ENCODE measurements at places on chromosomes 11 and 22.

GRCh38 chr11:125072218-125072960, 9.3 kb downstream of the SLC37A2 start:
- DNase-seq = no peak

DNA sequence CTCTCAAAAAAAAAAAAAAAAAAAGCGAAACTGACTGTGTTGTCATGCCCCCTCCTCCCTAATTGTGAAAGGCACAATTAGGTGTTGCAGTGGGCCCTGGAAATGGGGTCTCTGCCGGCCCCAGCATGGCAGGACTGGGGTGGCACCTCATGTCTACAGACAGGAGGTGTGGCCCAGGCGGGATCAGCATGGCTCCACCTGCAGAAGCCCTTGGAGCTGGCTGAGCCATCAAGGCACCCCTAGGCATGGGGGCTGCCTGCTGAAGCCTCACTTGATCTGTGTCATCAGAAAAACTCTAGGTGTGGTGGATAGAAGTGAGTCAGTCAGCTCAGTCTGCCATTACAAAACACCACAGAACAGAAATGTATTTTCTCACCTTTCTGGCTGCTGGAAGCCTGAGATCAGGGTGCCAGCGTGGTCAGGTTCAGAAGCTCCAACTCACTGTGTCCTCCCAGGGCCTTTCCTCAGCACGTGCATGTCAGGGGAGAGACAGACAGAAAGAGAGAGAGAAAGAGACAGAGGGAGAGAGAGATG, 10.1 kb upstream of the B4GALNT4 start:
- DNase-seq = no peak

GRCh38 chr11:69204941-69205742, 49.4 kb downstream of the SMIM38 start:
- no peak for DNase-seq

GRCh38 chr22:30371321-30371720, 14.5 kb downstream of the CCDC157 start:
- no peak for DNase-seq

- DNase-seq = no peak
These were observed 40.6 kb upstream of the CRTAM start for GRCh38 chr11:122797651-122798050.

DNA sequence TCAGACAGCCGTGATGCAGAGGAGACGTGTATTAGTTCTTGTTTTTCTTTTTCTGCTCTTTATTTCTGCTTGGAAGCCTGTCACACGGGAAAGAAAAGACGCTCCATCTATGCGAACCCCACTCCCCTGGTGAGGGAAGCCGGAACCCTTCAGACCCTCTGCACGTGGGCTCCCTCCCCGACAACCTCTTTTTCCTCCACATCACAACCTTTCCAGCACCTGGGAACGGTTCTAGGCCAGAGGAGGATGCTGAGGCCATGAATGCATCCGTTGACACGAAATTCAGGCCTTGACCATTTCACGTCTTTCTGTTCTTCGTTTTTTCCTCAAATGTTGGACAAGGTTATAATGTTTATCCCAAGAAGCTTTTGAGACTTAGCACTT, 85.3 kb upstream of the WNT7B start:
- no peak for DNase-seq

- no peak for DNase-seq
These were observed 99.9 kb upstream of the GUCY1A2 start for GRCh38 chr11:107118025-107118720.

- DNase-seq = no peak
These were observed 19.3 kb upstream of the NUCB2 start for GRCh38 chr11:17257196-17257595.

GRCh38 chr11:1197431-1197885, 25.4 kb upstream of the MUC5B start:
- DNase-seq = no peak

- peak; percentile 21 for DNase-seq
These were observed 695 bp downstream of the PEX26 start for GRCh38 chr22:18078329-18079041.

- no peak for DNase-seq
These were observed 726 bp downstream of the PKNOX2 start for GRCh38 chr11:125165111-125165842.

DNA sequence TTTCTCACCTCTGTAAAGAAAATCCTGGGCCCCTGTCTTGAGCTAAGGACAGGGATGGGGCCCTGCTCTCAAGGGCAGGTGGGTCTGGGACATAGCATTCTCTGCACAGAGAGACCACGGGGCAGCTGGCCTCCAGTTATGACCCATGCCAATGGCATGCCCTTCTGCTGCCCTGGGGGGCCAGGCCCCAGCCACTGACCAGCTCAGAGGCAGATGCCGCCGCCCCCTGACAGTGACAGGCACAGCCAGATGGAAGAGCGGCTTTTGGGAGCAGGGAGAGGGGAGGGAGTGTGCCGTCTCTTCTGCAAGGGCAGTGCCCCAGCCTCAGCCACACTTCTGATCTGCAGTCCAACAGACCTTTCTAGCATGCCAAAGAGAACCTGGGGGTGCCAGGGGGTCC, 114.8 kb upstream of the NAV2 start:
- no peak for DNase-seq

DNA sequence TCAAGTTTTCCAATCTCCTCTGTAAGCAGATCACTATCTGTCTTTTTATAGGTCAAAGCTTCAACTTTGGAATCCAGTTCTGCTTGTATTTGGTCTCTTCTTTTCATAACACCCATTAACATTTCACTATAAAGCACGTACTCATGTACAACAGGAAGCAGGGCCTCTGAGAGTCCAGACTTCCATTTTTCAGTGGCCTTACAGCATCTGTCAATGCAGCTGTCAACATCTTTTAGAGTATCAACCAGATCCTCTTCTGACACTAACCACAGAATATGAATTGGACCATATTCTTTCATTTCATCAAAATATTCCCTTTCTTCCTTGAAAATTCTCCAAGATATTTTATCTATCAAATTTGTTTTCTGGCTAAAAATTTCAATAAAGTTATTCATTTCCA, 24.7 kb upstream of the SLN start:
- no peak for DNase-seq

GRCh38 chr11:69295995-69296889, 2.3 kb downstream of the MYEOV start:
- no peak for DNase-seq

- no peak for DNase-seq
These were observed 6.9 kb upstream of the APOBEC3G start for GRCh38 chr22:39070186-39070585.

- DNase-seq = no peak
These were observed 7.0 kb downstream of the RPL3 start for GRCh38 chr22:39312410-39312809.

DNA sequence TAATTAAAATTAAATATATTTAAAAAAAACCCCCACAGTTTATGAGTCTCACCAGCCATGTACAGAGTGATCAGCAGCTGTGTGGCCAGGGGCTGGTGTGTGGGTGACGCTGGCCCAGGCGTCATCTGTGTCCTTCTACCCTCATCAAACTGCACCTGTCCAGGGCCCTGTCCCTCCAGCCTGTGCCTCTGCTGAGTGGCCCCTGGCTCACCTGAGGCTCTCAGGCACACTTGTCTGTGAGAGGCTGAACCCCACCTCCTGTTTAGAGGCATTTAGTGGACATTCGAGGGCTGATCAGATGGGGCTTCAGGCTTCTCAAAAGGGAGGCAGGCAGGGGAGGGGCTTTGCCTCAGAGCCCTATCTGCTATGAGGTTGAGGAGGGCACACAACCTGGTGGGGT, 29.9 kb upstream of the SMIM38 start:
- no peak for DNase-seq

DNA sequence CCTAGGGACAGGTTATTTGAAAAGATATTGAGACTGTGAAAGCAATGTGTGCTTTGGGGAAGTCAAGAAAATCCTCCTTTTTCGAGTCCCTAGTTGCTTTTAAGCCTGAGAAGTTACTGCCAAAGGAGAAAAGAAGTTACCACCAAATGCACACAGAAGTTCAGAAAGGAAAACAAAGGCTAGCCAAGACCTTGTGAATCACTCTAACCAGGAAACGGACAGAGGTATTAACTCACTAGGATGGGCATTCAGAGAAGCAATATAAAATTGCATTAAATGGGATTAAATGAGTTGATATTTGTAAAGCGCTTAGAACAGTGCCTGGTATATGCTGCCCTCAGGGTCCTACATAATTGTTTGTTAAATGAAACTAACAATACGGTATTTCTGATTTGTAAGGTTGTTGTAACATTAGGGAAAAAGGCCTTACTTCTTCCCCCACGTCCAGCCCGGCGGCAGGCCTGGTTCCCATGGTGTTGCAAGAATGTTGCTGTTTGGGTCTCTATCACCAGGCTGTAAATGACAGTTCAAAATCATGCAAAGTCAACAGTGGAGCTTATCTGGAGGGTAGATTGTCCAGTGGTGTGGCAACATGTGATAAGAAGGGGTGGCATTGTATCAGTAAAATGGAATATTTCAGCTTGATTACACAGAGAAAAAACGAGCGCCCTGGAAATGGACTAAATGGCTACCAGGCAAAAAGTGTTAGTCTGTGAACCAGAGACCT, 7.1 kb downstream of the TMA7B start:
- no peak for DNase-seq

DNA sequence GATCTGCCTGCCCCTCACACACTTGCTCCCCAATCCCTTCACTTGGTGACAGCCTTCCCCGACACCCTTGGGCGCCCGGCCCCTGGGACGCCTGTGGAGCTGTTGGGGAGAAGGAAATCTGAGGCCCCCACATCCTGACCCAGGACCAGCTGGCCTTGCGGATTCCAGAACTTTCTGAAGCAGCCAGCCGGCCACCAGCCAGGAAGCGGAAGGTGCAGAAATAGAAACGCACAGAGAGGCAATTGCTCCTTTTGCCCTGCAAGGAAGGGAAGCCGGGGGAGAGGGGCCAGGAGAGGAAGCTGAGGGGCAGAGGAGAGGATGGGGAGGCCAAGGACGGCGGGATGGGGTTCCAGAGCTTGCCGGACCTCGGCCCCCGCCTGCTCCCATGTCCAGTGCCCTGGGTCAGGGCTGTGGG, 66.7 kb upstream of the LINC01488 start:
- no peak for DNase-seq

- no peak for DNase-seq
These were observed 1047.7 kb downstream of the BRD1 start for GRCh38 chr22:48779661-48780596.

DNA sequence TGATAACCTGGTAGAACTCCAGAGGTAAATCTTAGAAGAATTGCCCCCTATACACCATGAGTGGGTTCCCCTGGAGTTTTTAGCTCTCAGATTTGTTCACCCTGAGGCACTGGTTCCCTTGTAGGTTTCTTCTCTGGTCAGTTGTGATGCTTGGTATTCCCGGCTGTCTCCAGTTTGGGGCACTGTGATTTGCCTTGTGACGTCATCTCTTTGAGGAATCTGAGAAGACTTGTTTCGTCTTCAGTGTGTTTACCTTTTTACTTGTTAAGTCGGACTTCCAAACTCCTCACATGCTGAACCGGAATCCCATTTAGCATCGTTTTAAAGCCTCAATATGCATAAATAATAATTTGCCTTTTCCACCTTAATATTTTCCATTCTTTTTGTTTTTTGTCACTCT, 54.4 kb downstream of the CECR2 start:
- no peak for DNase-seq

- no peak for DNase-seq
These were observed 22.6 kb upstream of the ADSL start for GRCh38 chr22:40323681-40324171.

DNA sequence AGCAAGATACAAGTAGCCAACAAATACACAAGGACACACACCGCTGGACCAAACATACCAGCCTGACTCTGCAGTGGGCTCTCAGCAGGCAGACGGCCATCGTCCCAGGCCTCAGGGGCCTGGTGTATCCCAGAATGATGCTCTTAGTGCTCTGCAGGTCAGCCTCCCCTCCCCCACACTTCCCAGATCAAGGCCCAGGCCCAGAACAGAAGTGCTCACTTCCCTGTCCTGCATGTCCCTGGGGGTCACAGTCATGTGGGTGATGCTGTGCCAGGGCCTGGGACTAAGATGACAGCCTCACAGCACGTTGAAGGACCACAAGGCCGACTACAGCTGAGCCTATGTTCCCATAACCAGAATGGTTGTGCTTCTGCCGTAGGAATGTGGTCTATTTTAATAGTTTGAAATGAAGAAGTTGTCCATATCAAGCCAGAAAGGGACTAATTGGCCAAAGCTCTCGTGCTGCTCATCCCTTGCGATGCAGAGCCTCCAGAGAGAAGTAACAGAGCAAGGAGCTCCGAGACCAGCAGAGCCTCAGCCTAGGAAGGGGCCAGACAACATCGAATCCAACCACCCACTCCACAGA, 48.6 kb downstream of the GAB4 start:
- DNase-seq = no peak

DNA sequence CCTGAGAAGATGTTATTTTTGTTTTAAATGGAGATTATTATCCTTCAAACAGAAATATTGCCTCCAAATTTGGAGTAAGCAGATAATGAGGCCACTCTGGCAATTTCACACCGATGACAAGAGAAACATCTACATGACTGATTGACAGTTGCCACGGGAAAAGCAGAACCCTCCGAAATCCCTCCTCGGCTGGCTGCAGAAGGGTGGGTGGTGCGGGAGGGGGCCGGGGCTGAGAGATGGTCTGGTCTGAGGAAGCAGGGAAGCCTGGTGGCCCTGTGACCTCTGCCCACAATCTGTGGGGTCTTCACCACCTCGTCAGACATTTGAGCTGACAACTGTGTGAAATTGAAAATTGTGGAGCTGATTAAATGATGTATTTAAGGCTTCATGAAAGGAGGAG, 503.2 kb downstream of the MN1 start:
- no peak for DNase-seq

- no peak for DNase-seq
These were observed 39.8 kb downstream of the GAB4 start for GRCh38 chr22:16968218-16968595.

DNA sequence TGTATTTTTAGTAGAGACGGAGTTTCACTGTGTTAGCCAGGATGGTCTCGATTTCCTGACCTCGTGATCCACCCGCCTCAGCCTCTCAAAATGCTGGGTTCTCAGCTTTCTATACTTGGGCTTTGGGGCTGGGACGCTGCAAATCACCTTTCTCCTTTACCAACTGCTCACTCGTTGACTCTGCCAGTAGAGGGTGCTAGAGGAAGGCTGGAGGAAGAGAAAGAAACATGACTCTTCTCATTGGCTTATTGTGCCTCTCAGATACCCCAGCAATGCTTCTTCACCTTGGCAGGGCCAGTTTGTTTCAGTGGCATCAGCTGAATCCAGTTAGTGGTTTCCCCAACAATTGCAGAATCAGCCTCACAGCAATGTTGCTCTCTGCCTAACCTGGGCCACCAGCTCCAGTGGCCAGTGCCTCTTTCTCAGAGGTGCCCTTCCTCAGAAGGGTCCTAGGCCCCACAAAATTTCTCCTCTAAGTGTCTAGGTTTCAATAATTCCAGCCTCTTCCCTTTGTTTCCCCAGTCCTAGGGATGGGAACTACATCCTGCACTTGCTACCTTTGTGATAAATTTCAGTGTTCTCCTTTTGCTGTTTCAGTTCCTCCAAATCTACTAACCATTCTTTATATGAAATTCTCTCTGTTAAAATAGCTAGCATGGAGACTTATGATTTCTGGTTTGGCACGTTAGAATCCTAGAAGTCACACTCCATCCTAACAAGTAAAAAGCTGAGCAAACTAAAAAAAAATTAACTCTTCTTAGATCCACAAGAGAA, 71.5 kb upstream of the VSTM5 start:
- DNase-seq = no peak

- no peak for DNase-seq
These were observed 57.9 kb downstream of the PANX1 start for GRCh38 chr11:94186342-94187203.

- DNase-seq = no peak
These were observed 125.0 kb upstream of the ARHGAP42 start for GRCh38 chr11:100562128-100562527.

GRCh38 chr11:92276773-92277172, 52.2 kb downstream of the FAT3 start:
- DNase-seq = no peak

- DNase-seq = no peak
These were observed 16.7 kb downstream of the CD44 start for GRCh38 chr11:35155677-35156076.

All from stimulated activated naive CD4-positive, alpha-beta T cell treated with Interleukin-2 at 50 U/mL for 16 hours (primary cell).